Activated CD4-positive, CD25-positive, alpha-beta regulatory T cell treated with anti-CD3 and anti-CD28 coated beads, Interleukin-2, amount 50 U/mL, for 72 hours (primary cell): ENCODE measurements at places on chromosomes 12 and 14.

DNA sequence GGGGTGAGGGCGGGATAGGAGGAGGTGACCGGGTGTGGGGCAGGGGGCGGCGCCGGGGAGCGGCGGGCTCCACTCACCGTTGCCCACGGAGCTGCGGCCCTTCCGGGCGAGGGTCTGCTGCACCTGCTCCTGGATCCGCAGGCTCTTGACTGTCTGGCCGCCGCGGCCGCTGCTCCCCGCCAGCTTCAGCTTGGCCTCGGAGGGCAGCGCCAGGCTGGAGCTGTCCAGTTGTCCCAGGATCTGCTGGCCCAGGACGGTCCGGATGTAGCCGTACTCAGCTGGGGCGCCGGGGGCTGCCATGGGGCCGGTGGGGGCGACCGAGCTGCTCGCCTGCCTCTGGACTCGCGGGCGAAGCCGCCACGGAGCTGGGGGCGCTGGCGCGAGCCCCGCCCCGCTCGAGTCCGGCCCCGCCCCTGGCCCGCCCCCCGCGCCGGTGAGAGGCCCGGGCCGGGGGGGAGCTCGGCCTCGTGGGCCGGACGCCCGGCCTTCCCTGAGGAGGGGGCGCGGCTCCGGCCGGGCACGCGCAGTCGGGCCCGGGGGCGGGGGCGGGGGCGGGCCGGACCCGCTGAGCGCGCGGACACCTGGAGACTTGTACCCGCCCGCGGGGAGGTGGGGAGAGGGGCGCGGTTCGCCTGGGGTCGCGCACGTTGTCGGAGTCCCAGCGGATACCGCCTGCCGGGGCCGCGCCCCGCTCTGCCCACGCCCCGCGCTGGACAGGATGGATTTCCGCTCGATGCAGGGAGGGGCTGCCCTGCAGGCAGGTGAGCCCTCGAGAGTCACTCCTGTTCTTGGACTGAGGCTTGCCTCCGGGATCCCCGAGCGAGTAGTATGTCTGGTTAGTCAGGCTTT lies at the start of gene PKP2:
TSS of gene PKP2 (minus strand) at position 346 of the 849 bp plus-strand sequence. CDS start at position 300, 46 bp downstream.
- no peak for DNase-seq

DNA sequence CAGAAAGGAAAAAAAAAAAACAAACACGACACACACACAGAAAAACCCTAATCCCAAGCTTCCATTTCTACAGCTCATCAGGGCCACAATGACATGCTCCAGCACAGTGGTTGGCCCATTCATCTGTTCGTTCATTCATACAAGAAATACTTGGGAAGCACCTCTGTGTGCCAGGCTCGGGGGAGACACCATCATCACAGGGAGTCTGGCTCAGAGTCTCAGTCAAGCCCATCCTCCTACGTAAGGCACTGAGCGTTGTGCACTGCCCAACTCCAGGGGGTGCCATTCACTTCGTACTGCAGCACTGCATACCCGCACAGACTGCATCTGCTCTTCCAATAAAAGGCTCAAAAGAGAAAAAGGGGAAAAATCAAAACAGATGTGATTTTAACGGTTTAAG lies 15.3 kb downstream of the VPS37B start:
- no peak for DNase-seq

- no peak for DNase-seq
Observed at GRCh38 chr12:131223791-131224225, 270.1 kb downstream of the ADGRD1 start.

DNA sequence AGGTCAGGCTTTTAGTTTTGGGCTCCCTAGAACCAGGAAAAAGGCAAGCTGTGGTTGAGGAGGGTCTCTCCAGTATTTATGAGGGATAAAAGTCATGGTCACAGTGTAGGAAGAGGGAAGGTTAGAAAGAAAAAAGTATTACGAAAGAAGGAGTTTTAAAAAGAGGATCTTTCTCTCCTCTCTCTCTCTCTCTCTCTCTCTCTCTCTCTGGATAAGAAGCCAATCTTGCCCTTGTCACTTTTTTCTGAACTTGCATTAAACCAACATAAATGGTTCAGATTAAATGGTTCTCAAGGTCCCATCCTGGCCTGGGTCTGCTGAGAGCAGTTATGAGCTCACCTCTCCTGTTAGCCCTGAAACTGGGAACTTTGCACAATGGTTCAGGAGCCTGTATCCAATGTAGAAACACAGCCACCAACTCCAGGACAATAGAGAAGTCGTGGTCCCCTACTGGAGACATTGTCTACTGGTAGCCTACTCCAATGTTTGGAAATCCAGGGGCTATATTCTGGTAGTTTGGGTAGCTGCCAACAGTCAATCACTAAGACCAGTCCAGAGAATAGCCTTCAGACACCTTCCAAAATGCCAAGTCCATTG lies 131.9 kb downstream of the DAD1 start:
- DNase-seq = no peak

DNA sequence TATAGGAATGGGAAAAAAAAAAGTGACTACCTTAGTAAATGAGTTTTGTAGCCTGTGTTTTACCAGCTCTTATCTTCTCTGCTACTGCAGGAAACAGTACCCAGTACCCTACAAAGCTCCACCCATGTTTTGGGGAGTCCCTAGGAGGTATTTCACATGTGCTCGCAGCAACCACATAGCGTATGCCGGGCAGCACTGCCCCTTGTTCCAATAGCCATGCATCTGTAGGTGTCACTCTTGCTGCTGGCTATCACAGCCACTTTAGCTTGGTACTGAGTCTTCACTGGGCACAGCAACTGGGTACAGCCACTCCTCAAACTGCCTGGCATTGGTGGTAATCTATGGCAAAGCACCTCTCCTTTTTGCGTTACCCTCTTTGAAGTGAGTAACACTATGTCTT lies 2.0 kb upstream of the MDM1 start:
- no peak for DNase-seq

GRCh38 chr14:61120576-61120975 lies 139.5 kb downstream of the SLC38A6 start:
- DNase-seq = no peak

- DNase-seq = no peak
Observed at GRCh38 chr12:104024348-104024747, 25.6 kb downstream of the GLT8D2 start.

GRCh38 chr12:80805106-80805505 lies 88.4 kb downstream of the MYF5 start:
- no peak for DNase-seq

GRCh38 chr12:13744561-13744960 lies 236.8 kb downstream of the GRIN2B start:
- no peak for DNase-seq

GRCh38 chr12:124551268-124552144 lies 15.9 kb downstream of the NCOR2 start:
- no peak for DNase-seq

- DNase-seq = no peak
Observed at GRCh38 chr14:74062809-74063150, 21.5 kb downstream of the ALDH6A1 start.

DNA sequence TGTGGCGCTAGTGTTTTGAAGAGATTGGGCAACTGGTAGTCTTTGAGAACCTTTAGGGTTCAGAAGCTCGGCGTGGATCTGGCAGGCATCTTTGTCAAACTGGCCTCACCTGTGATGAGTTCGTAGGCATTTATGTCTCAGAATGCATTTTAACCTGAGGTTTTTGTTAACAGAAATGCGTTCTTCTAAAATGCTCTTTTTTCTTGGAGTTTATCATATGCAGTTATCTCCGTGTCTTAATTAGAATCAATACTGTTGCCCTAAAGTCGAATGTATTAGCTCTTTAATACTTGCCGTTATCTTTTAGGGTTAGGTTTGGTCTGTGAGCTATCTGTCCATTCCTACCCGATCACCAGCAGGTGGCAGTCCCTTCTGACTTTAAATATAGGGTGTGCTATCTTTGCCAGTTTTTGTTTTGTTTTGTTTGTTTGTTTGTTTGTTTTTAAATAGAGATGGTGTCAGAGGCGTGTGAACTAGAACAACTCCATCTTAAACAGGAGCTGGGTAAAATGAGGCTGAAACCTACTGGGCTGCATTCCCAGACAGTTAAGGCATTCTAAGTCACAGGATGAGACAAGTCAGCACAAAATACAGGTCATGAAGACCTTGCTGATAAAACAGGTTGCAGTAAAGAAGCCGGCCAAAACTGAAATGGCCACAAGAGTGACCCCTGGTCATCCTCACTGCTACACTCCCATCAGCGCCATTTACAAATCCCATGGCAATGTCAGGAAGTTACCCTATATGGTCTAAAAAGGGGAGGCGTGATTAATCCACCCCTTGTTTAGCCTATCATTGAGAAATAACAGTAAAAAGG lies 1.4 kb downstream of the ATF1 start:
- DNase-seq = peak; percentile 37

DNA sequence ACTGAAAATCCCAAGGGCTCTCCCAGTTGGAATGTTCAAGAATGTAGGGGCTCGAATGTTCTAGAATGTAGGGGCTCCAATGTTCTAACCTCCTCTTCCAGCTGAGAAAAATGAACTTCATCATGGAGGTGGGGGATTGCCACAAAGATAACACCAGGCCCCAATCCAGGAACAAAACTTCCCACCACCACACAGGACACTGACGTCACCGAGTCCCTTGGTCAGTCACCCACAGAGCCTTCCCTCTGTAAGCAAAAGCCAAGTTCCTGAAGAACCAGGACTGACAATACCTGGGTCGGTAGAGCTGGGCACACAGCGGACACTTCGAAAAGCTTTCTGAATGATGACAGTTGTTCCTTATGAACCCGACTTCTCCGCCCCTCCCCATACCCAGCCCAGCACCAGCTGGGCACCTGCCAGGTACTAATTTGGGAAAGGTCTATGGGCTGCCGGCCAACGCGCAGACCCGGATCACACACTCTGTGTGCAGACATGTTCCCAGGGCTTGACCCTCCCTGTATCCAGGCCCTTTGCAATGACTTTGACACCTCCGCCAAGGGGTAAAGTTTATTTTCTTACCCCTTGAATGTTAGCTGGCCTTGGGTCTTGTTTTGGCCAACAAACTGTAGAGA lies 18.9 kb downstream of the ITPK1 start:
- DNase-seq = no peak

- DNase-seq = no peak
Observed at GRCh38 chr12:23657598-23657997, 291.9 kb downstream of the SOX5 start.

GRCh38 chr12:104758771-104759170 lies 199.3 kb downstream of the SLC41A2 start:
- no peak for DNase-seq

DNA sequence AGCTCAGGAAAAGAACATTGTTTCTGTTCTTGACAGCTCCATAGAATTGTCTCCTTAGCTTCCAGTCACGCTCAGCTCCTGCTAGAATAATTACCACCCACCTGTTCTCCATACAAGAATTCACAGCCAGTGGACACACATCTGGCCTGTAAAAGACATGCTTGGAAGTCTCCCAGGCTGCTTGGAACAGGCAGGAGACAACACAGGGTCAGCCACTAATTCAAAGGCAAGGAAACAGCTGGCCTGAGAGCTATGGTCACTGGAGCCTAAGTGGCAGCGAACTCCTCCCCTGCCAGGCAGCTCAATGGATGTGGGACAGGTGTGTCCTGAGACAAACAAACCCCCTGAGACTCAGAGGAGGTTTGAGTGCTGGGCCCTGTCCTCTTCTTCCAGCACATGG lies 22.9 kb upstream of the LTBP2 start:
- DNase-seq = no peak

DNA sequence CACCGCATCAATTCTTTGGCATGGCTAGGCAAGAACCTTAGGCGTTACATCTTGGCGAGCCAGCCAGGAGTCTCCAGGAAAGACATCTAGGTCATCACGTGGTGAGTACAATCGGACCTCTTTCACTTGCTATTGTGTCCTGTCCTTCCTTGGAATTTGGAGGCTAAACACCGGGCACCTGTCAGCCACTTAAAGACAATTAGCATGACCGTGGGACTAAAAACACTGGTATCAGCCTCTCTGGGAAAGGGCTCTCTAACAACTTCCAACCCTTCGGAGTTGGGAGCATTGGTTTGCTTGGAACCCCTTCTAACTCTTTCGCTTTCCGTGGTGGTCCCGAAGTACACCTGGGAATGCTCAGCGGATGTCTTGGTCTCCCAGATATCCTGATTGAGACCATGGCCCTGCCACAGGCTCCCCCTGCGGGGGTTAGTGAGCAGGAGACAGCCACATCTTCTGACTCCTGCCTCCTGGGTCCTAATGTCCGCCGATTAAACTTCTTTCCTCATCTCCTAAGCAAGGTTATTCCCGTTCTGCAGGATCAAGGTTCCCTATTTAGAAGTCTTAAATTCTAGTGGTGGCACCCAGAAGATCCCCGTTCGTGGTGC lies 971.7 kb downstream of the FSCB start:
- DNase-seq = no peak

- no peak for DNase-seq
Observed at GRCh38 chr12:72241552-72241951, 30.6 kb upstream of the TRHDE start.

GRCh38 chr12:54154681-54155186 lies 34.1 kb downstream of the SMUG1 start:
- no peak for DNase-seq

DNA sequence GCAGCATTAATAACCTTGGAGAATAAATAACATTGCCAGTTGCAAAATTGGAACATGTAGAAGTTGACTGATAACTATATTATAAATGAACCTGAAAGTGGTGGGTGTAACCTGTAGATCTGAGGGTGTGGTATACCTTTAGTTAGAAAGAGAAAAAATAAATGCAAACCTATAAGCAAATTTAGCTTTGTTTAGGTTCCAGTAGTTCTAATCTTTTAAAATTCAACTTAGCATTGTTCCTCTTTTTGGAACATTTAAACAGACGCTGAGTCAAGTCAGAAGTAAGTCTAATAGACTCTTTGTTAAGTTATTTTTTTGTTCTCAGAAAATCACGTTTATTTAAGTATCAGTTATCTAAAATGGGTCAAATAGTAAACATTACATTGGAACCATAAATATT lies 120.0 kb downstream of the DNAI7 start:
- no peak for DNase-seq

DNA sequence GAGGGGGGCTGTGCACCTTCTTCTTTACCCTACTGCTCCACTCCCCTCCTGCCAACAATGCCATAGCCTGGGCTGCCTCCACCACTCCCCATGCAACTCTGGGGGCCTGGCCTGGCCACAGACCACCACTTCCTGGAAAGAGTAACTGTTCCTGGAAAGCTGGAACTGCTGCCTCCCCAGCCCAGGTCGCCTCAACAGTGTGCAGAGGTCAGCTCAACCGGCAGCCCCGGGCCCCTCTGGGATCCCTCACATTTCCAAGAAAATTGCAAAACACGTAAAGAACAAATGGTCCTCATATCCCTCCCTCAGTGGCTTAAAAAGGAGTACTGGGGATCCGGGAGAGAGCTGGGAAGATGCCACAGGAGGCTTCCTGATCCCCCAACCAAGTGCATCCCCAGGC lies 22.4 kb upstream of the DIO3 start:
- no peak for DNase-seq

GRCh38 chr14:56774503-56774902 lies 35.8 kb downstream of the OTX2 start:
- DNase-seq = no peak

DNA sequence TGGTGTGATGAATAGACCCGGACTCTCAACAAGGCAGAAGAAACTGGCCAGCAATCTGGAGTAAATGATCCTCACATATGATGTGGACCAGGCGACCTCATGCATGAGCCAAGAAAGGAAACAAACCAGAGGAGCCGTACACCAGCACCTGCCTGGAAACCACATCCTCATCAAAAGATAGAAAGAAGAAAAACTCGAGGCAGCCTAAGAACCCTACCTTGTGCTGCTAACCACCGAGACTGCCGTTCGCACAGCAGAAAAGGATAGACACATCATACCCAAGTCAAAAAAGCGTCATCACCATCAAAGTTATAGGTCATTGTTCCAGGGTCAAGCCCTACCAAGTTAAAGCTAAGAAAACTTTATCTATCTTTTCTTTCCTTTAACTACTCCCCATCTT lies 66.7 kb downstream of the RESF1 start:
- peak; percentile 39 for DNase-seq
